Epithelial cell of proximal tubule (primary cell): ENCODE measurements at places on chromosomes 13 and 19.

DNA sequence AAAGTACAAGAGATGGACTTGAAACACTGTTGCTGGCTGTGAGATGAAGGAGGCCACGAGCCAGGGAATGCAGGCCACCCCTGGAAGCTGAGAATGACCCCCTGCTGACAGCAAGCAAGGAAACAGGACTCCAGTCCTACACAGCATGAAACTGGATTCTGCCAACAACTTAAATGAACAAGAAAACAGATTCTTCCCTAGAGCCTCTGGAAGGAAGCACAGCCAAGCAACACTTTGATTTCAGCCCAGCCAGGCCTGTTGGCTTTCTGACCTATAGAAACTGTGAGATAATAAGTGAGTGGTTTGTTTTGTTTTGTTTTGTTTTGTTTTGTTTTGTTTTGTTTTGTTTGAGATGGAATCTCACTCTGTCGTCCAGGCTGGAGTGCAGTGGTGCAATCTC is 105.3 kb upstream of the CACNA1A start:
- DNase-seq, result no peak

DNA sequence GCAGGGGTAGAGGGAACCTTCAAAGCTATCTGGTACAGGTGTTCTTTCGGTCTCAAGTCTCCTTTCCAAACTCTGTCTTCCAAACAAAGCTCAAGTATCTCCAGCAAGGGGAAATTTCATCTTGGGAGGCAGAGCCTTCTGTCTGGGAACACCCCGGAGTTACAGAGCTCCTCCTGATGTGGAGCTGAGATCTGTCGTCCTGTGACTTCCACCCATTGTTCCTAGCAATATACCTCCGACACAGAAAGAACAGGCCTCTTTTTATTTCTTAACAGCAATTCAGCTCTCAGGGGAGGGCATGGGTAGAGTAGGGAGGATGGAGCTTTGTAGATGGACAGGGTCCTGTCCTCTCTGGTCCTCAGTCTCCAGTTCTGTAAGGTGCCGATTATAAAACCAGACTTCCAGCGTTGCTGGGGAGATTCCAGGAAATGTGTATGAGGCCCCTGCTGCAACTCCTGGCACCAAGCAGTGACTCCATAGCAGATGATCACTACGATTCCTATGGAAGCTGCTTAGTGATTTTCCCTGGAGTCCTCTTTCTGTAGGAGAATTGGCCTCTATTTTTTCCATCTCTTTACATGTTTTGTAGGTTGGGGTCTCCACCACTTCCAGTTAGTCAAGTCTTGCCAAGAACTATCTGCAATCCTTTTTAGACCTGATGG is 56.0 kb upstream of the ARGLU1 start:
- no peak for DNase-seq

GRCh38 chr19:416416-416815 is 7.5 kb upstream of the C2CD4C start:
- DNase-seq, result no peak

DNA sequence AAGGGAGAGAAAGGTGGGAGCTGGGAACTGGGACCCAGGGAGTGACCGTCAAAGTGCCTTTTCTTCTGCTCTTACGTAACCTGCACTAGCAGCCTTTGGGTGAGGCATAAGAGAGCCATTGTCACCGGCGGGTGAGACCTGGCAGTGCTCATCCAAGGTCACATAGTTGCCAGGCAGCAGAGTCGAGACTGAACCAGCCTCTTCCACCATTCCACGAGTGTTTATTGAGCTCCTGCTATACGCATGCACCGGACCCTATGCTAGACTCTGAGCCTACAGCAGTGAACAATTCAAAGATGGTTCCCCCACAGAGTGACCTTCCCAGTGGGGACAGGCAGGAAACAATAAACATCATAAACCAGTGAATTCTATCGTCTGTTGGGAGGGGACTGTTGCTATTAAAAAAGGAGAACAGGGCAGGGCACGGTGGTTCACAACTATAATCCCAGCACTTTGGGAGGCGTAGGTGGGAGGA is 18.6 kb upstream of the STRN4 start:
- no peak for DNase-seq

GRCh38 chr13:66407128-66407527 is 823.0 kb downstream of the PCDH9 start:
- DNase-seq, result no peak

GRCh38 chr19:34141025-34141424 is 31.3 kb upstream of the LSM14A start:
- DNase-seq, result no peak

DNA sequence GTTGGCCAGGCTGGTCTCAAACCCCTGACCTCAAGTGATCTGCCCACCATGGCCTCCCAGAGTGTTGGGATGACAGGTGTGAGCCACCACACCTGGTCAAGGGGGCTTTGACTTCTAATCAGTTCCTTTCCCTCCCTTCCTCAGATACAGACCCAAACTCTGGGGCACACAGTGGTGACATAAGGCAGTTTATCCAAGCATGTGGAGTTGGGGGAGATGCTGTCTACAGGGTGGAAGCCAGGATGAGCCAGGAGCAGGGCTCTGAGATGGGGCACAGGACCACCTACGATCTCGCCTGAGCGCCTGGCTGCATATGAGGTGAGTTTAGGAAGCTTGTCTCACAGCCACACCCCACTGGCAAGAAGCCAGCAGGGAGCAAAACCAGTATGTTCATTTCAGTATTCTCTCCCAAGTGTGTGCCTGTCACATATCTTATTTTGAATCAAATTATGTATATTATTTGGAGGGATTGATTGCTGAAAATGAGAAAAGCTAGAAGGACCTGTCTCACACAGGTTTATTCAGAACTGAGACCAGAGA is 67.7 kb downstream of the KCTD15 start:
- DNase-seq, result no peak

DNA sequence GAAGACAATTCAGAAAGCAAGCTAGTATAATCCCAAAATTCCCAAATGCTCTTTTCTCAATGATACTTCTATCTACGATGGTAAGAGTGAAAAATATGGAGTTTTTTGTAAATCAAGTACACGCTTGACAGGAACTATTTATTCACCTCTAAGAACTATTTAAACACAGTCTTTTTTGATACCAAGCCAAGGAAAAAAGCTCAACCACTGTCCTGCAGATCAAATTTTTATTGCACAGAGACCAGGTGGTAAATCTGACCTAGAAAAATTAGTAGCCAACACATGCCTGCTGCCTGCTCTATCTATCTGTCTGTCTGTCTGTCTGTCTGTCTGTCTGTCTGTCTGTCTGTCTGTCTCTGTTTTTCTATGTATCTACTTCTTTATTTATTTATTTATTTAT is 292.2 kb downstream of the MZT1 start:
- DNase-seq, result no peak

- peak; percentile 64 for DNase-seq
These were observed 25.8 kb upstream of the NANOS3 start for GRCh38 chr19:13850910-13851733.

GRCh38 chr19:1859331-1859781 is 4.0 kb downstream of the KLF16 start:
- no peak for DNase-seq

GRCh38 chr13:97885641-97886040 is 67.8 kb upstream of the IPO5 start:
- DNase-seq, result no peak

DNA sequence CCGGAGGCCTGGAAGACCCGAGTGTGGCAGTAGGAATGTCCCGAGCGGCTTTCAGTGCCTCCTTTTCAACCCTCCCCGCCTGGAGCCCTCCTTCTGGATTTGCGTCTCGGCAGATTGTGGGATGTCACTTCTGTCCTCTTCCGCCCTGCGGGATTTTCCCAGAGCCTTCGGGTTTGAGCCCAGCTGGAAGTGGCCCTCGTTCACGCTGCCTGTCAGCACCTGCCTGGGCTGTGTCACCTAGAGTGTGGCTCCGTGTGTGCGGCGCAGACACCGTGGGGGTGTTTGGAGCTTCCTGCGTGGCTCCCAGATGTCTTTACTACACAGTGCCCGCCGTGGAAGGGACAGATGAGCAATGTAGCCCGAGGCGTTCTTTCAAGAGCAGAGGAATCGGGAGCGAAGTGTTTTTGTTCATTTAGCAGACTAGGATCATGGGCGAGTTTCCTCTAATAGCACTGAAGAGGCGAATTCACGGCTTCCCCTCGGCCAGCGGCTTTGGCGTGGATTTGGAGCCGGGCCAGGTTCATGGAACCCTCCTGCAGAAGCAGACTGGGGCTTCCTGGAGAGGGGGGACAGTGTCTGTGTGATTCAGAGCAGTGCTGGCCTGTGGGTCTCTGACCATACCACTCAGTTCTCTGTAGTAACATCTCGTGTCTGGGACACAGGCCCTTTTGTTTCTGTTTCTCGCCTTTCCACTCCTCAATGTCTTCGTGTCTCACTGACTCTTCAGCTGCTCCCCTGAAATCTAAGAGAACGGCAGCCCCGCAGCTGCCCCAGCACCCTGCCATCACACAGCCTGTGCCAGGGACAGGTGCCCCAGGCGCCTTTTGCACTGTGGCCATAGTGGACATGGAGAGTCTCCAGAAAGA is 68.0 kb downstream of the KDM4B start:
- DNase-seq, result no peak

DNA sequence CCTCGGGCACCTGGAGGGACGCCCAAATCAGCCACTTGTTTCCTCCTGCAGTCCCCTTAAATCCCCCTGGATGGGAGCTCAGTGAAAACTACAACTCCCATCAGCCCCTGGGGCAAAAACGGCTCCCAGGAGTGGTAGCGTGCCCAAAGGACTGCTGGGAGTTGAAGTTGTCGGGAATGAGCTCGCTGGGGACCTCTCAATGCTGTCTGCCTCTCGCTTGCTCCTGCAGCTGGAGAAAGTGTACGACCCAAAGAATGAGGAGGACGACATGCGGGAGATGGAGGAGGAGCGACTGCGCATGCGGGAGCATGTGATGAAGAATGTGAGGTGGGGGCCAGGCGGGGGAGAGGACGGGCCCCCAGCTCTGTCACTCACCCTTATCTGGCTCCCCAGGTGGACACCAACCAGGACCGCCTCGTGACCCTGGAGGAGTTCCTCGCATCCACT is 14.7 kb upstream of the DHDH start:
- no peak for DNase-seq

DNA sequence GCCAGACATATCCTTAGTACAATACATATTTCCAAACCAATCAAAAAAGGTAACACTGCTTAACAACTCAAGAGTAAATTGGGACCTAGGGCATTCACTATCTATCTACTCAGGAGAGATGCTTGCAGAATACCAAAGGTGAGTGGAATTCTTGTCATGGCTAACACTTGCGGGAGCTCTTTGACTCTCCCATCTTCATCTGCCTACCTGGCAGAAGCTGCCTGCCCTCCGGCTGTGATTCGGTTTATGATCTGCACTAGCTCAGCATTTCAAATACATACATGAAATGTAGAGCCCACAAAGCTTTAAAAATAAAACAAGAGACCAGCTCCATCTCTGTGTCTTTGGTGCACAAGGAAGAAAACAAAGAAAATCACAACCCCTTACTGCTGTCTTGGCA is 127.3 kb downstream of the STARD13 start:
- DNase-seq, result no peak

- no peak for DNase-seq
These were observed 66.1 kb downstream of the ATP7B start for GRCh38 chr13:51945149-51945548.

DNA sequence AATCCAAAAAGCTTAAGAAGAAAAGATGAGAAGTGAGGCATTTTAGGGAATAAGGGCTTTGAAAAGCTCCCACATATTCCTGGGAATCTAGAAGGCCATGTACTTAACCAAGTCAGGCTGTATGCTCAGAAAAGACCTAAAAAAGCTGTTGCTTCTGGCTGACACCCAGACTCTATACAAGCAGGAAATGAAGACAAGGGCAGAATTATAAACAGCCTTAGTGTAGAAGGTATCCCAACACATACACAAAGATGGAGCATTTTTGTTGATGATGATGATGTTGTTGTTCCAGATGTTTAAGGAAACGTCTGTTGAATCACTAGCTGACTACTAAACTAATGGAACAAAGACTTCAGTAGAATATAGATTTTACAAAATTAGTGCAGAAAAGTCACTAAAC is 26.1 kb upstream of the N4BP2L1 start:
- DNase-seq, result no peak

DNA sequence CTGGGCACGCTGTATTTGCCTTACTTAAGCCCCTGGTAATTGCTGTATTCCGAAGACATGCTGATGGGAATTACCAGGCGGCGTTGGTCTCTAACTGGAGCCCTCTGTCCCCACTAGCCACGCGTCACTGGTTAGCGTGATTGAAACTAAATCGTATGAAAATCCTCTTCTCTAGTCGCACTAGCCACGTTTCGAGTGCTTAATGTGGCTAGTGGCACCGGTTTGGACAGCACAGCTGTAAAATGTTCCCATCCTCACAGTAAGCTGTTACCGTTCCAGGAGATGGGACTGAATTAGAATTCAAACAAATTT is 676 bp downstream of the BRCA2 start:
- no peak for DNase-seq

- DNase-seq, result no peak
These were observed 12.9 kb downstream of the NOVA2 start for GRCh38 chr19:45960595-45961235.

GRCh38 chr19:19214159-19214490 is 2.4 kb downstream of the NCAN start:
- DNase-seq, result no peak

DNA sequence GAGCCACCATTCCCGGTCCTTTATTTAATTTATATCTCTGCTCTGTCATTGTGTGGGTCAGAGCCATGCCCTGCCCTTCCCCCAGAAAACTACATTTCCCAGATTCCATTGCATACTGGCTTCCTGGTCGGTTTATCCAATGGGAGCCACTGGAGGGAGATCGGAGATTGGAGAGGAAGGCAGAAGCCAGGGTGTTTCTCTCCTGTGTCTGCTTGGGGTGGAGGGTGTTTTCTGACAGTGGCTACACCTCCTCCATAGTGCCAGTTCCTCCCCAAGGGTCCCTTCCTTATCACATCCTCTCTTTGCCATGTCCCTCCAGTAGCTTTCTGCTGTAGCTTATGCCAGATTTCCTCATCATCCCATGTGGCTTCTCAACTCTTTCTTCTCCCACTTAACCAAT is 19.0 kb downstream of the OLFM2 start:
- DNase-seq, result no peak

DNA sequence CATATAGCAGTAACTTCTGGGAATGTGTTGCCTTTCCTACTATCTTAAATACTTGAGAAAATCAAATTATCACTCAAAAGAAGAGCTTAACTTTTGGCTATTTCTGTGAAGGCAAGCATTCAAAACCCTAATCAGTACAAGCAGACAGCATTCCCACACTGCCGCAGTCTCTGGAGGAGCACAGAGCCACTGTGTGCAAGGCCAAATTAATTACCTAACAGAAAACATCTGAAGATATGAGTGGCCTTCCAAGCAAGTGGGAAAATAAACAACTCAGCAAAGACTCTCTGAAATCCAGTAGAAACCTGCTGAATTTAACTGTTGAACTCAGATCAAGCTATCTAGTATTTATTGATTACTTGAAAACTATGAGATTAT is 68.2 kb downstream of the COL4A1 start:
- DNase-seq, result no peak

DNA sequence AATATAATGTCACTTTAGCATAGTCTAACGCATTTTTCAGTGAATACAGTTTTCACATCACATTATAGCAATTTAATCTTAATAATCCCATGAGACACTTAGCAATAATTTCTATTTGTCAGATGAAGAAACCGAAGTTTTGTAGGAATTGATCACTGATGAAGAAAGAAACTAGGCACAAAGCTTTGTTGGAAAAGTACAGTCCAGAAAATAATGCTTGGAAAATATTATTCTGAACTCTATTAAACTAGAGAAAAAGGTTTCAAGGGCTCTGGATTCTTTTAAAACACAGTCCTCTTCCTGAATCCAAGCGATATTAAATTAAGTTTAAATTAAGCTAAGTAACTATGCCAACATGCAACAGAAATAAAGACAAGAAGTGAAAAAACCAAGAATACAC is 62.2 kb downstream of the DCLK1 start:
- no peak for DNase-seq
